Activated CD8-positive, alpha-beta memory T cell treated with anti-CD3 and anti-CD28 coated beads for 24 hours (primary cell): ENCODE measurements at places on chromosomes 3 and 15.
A peak's percentile ranks its signal among the peaks of the same experiment; 100 is the strongest.

DNA sequence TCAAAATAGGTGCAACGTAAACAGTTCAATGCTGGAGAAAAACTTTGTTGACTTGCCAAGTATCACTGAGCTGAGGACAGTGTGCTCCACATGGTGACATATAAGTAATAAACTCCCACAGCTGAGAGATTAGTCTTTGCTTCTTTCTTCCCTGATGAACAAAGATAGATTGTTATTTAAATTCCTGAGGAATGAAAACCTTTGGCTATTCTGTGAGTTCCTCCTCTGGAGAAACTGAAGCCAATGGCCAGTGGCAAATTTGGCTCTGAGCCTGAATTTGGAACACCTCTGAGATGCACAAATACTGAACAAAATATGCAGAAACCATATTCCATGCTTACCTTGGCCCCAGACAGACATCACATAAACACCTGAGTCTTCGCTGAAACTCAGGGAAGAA, 63.3 kb downstream of the RPL22L1 start:
- DNase-seq, result no peak

- DNase-seq, result no peak
These were observed 36.3 kb downstream of the CA12 start for GRCh38 chr15:63345391-63345752.

DNA sequence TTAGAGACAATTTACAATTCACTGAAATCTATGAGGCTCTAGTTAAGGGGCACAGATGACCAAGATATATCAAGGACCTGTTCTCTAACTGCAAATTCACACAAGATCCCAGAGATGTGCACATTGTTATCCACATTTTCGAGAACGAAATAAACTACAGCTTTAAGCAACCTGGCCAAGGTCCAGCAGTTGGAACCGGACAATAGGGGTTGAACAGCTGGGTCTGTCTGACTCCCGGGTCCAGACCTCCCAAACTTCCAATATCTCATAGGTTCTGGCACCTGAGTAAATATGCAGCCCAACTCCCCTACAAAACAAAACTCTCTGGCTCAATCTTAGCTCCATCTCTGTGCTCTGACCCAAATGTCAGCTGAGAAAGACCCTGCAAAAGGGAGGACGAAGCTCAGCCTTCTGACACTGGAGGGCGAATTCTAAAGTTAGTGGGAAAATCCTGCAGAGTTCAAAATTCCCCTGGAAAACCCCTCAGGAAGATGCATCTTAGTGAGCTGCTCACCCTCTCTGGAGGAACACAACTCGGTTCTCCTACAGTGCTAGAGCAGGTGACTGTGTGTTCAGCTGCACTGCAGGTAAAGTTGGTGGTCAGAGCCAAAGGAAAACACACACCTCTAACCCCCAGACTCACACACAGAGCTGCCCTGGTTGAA, 14.2 kb upstream of the SPATA12 start:
- DNase-seq, result no peak

- DNase-seq, result no peak
These were observed 3.1 kb upstream of the ANPEP start for GRCh38 chr15:89817701-89818280.

GRCh38 chr3:6492306-6492705, 368.6 kb upstream of the GRM7 start:
- no peak for DNase-seq

DNA sequence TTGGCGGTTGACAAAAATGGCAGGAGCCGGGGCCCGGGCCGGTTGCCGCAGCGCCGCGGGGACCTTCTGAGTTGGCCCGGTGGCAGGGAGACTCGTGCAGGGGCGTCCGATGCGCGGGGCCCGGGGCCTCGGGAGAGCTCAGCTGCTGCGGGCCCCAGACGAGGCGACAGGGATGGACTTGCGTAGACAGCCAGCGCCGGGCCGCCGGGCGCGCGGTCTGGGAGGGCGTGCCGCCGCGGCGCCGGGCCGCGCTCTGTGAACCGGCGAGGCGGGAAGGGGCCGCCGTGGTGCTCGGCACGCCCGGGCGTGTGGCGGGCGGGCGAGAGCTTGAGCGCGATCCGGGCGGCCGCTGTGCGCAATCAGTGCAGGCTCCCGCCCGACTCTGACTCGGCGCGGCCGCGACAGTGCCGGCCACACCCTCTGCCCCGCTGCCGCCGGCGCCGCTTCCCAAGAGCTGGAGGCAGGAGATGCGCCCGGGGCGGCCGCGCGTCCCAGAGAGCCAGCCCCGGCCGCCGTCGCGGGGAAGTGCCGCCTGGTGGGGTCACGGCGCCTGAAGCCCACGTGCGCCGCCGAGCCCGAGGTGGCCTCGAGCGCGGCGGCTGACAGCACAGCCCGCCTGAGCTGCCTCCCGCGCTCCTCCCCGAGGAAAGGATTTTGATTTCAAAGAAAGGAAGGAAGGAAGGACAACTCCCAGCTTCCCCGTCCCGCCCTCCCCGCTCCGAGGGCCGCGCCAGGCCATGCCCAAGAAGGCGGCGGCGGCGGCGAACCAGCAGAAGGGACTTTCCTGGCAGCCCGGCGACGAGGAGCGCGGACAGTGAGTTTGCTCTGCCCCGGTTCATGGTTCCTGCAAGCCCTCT, 657 bp downstream of the TLNRD1 start:
- peak; percentile 82 for DNase-seq

DNA sequence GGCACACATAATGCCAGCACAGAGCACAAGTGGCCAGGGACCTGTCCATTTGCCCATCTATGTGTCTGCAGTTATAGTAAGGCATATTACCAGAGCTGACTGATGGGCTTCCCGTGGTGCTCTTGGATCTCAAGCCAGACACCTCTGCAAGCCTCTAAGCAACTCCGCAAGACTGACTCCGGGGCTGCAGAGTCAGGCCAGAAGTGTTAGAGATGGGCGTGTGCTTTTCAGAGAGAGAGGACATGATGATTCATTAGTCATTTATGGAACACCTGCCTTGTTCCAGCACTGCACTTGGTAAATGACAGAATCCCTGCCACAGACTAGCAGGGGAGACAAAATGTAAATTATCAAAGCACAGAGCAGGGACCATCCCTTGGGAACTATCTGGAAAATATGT, 559.0 kb downstream of the PDCD6IP start:
- DNase-seq, result no peak

GRCh38 chr3:171165499-171165921, 139.0 kb upstream of the SLC2A2 start:
- no peak for DNase-seq

- DNase-seq, result no peak
These were observed 37.4 kb downstream of the KLF15 start for GRCh38 chr3:126319701-126320295.

DNA sequence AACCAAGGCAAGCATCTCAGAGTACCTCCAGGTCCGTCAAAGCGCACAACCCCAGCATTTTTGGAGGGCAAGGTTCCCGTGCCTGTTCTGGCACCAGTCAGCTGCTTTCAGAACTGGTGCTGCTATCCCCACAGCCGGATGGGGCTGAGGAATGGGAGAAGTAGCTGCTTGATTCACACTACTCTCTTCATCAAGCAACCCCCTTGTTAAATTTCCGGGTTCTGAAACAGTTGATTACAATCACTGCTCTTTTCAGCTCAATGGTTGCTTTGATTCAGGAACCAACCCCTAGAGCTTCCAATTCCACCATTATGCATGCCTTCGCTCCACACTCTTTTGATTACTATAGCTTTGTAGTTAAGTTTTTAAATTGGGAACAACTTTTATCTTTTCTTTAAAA, 12.3 kb upstream of the UBA7 start:
- no peak for DNase-seq

GRCh38 chr15:76024021-76024768, 12.0 kb upstream of the NRG4 start:
- DNase-seq, result no peak

DNA sequence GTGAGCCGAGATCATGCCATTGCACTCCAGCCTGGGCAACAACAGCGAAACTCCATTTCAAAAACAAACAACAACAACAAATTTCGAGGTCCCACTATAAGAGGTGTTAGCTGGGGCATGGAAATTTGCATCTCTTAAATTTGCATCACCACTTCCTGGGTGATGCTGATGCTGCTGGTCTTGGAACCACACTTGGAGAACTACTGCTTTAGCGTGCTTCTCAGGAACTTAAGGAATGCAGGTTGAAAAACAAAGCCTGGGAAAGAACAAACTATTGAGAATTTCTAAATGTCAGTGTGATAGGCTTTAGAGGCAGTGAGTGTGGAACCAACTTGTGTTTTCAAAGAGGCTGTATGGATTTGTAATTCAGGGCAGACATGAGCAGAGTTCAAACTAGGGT, 858.4 kb upstream of the ARPP21 start:
- no peak for DNase-seq

GRCh38 chr3:174331095-174331800, 527.9 kb upstream of the NAALADL2 start:
- DNase-seq, result no peak

DNA sequence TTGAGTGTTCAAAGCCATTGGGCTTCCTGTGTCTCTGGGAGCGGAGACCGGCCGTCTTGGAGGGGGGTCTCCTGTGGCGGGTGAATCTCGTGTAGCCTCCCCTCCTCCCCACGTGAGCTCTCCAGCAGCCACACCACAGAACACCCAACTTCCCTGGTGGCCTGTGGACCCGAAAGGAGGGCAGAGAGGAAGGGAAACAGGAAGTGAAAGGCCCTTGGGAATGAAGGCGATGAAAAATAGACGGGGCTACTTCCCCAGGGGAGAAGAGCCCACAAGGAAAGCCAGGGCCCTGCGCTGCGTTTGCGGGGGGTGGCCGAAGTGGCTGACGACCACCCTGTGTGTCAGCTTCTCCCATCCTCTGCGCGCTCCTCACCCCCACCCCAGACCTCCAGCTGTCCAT, 5.4 kb downstream of the ANKRD63 start:
- no peak for DNase-seq

- no peak for DNase-seq
These were observed 222.9 kb downstream of the BCHE start for GRCh38 chr3:165614337-165614736.

DNA sequence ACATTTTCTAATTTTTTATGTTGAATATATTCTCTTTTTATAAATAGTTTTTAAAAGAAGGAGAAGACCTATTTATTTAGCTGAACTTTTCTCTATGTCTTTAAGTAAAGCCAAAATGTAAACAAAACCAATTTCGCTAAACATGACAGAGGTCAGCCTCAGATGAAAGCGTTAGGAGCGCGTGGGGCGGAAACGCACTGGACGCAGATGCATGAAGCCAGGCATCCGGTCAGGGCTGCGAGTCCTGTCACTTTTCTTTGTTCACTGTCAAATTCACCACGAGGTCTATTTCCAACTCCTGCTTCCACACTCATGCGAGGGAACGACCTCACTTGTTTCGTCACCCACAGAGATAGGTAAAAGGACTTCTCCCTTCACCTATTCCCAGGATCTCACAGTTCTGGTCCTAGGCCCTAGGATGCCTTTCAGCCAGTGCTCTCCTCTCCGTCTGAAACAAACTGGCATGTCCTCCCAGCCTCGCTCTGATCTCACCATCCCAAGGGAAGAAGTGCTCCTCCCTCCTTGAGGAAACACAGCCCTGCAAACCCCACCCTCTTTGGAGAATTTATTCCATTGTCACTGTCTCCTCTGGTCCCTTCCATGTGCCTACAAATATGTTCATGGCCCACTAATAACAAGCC, 57.9 kb downstream of the ITGB5 start:
- DNase-seq, result no peak

- DNase-seq, result peak; percentile 60
These were observed 843 bp downstream of the CHRNA5 start for GRCh38 chr15:78565951-78566774.

GRCh38 chr3:39189150-39189958, 3.0 kb downstream of the XIRP1 start:
- no peak for DNase-seq

- DNase-seq, result no peak
These were observed 20.1 kb upstream of the GOLGA6L2 start for GRCh38 chr15:23467110-23467600.

DNA sequence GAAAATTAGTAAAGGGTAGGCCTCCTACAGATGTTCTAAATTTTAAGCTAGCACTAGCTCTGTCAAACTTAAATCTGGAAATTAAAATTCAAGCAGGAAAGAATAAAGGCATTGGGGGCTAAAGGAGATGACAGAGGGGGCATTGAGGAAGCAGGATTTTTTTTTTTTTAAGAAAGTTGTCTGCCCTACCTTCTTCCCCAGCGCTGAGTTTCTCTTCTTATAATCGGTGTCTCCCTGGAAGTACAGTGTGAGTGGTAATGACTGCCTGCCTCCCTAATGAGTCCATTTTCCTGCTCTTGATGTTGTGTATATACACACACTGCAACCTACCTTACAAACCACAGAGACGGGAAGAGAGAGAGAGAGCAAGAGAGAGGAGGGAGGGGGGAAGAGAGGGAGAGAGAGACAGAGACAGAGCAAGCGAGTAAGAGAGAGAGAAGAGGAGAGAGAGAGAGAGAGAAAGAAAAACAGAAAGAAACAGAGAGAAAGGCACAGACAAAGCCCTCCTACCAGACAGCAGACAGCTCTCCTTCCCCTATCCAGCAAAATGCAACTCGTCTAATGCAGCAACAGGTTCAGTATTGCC, 47.0 kb downstream of the ZBTB20 start:
- no peak for DNase-seq

- DNase-seq, result no peak
These were observed 30.0 kb downstream of the CORO2B start for GRCh38 chr15:68608844-68609232.

GRCh38 chr3:16596352-16597032, 8.7 kb downstream of the DAZL start:
- DNase-seq, result no peak

DNA sequence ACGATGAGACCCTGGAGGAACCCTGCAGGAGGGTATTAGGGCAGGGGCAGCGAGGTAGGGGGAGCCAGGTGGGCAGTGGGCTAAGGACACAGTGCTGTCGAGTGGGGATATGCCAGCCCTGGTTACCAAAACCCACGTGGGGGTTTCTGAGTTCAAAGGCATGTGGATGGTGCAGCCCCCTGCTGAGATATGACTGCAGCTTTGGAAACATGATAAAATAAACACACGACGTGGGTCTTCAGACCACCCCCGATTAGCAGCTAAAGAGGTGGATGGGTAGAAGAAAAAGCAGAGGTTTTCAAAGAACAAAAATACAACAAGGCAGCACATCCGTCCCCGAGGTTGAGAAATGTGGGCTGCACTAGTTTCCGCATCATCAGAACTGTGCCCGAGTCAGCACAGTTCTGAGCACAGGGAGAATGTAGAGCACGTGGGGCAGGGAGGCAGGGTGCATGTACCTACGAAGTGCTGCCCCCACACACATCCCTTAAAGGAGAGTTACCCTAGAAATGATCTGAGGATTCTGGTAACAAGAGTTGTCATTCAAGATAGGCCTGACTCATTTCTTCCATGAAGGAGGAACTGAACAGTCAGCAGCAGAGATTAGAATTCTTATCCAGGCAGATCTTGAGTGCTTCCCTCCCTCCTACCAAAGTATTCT, 121.3 kb downstream of the RPLP1 start:
- peak; percentile 66 for DNase-seq

GRCh38 chr15:74726774-74727164, 1.4 kb upstream of the CYP1A1 start:
- DNase-seq, result no peak

- DNase-seq, result no peak
These were observed 98.2 kb downstream of the CNTN6 start for GRCh38 chr3:1191026-1191425.
